ENCODE measurements at places on chromosomes 2 and 18. TPM values are rescaled to one million over a fixed set of nuclear protein-coding genes. Genes with fewer than 3 reads are reported as not detected.

The LCT gene
- total RNA-seq = not detected

The CCDC74B gene
- 0.67 TPM for total RNA-seq

- no peak for DNase-seq
Measured at GRCh38 chr18:8831531-8831930, 126.2 kb downstream of the MTCL1 start.

The WDPCP gene
- total RNA-seq = 13.3 TPM

The SIX3 gene
- total RNA-seq = not detected

All from heart right ventricle (tissue), 16 donors.